Stimulated activated CD4-positive, alpha-beta T cell treated with anti-CD3 and anti-CD28 coated beads, TNF-alpha, amount 100 ng/mL, for 48 hours (primary cell): ENCODE measurements at places on chromosomes 2 and 18.

DNA sequence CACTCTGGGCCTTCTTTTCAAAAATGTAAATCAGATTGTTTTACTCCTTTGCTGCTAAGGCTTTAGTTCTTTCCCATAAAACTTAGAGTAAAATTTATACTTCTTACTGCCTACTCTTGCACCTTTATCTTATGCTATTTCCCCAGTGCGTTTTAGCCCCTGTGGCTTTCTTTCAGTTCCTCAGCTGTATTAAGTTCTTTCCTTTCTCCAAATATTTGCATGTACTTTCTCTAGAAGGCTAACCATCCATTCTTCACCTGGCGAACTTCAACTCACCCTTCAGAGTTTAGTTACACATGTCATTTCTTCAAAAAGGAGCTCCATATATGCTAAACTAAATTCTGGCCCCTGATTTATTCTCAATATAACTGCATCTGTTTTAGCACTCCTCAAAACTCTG, 160.7 kb downstream of the FSHR start:
- DNase-seq = no peak

DNA sequence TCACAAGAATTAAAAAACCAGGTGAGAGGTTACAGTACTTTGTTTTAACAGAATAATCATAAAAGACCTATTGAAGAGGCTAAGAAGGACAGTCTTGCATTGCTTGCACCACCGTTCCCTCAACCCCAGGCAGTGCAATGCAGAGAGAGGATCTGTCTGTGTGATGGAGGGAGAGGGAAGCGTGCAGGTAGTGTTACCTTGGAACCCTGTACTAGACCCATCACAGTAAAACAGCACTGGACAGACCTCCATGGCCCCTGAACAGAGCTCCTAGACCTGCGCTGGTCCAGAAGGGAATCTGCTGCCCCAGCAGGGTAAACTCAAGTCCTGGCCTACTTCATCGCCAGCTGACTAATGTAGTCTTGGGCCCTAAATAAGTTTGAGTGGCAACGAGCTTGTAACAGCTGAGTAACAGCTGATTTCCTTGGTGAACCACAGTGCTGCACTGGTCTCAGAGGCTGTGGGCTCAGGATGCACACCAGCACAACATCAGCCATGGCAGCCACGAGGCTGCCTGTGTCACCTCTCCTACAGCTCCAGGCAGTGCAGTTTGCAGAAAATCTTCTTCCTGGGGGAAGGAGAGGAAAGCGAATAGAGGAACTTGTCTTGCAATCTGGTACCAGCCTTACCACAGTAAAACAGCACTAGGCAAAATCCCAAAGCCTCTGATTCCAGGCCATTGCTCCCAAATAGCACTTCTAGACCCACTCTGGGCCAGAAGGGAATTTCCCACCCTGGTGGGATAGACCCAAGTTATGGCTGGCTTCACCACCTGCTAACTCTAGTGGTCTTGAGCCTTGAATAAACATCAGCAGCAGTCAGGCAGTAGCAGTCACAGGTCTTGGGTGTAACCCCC, 417.2 kb downstream of the CDH7 start:
- no peak for DNase-seq

DNA sequence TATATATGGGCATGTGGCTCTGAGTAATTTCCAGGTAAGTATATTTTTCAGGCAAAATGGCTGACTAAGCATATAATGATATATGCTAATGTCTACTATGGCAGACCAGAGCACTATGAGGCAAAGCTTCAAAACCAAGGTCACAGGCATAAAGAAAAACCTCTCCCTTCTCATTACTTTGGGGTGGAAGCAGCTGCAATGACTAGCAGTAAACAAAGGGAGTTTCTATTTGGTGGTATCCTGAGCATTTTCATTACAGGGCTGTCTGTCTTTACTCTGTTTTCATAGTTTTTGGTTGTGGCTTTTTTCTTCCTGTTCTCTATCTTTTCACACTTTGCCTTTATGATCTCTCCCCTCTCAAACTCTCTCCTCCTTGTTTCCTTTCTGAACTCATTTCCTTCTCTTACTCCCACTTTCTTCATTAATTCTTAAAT, 15.6 kb downstream of the PDE6D start:
- DNase-seq = no peak

- no peak for DNase-seq
These were observed 192.8 kb upstream of the PID1 start for GRCh38 chr2:229463841-229464346.

DNA sequence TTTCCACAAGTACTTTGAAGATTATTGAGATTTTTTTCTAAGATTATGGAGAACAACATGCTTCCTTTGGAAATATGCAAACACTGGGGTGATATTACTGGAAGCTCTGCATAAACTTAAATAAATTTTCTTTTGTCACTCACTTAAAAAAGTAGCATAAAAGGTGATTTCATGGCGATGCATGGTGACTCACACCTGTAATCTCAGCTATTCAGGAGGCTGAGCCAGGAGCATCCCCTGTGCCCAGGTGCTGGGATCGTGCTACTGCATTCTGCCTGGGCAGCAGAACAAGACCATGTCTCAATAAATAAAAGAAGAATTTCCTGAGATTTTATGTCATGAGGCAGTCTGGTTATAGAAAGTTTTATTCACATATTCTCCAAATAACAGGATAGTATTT, 679.1 kb upstream of the CDH2 start:
- no peak for DNase-seq

DNA sequence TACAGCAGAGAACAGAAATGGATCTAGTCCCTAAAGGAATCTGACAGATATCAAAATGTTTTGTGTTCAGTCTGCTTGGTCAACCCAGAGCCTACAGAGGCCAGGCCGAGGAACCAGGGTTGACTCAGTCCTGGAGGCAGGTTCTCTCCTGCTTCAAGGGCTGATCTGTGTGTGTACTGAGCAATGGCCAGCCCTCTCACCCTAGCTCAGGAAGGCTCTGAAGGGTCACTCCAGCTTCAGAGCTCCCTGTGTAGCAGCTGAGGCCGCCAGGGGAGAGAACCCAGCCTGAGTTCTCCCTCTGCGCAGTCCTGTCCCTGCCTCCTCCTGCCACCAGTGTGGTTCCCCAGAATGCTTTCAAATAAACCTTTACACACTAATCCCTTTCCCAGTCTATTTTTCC, 41.1 kb downstream of the NEURL3 start:
- no peak for DNase-seq

DNA sequence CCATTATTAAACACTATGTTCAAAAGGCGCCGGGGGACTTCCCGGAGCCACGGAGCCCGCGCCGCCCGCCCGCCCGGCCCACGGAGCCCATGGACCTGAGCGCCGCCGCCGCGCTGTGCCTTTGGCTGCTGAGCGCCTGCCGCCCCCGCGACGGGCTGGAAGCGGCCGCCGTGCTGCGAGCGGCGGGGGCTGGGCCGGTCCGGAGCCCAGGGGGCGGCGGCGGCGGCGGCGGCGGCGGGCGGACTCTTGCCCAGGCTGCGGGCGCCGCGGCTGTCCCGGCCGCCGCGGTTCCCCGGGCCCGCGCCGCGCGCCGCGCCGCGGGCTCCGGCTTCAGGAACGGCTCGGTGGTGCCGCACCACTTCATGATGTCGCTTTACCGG, 197 bp downstream of the GDF7 start:
- no peak for DNase-seq

GRCh38 chr18:3251249-3251962, 3.8 kb downstream of the MYL12A start:
- DNase-seq = no peak

DNA sequence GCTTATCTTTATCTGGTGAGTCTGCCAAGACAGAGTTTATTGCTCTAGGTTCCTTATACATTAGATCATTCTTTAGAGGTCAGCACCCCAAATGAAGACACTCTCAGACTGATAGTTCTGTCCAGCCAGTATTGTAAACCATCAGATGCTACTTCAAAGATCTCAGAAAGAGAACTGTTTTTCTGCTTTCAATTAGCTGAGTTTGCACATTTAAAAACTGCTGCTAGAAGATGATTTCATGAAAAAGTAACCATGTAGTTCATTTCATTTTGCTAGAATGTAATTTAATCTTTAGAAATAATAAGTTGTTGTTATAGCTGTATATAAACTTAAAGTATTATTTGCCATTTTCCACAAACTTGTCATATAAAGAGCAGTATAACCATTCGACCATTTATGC, 344.5 kb upstream of the ATP5MC3 start:
- no peak for DNase-seq

GRCh38 chr18:13280070-13280795, 61.7 kb downstream of the LDLRAD4 start:
- DNase-seq = no peak

DNA sequence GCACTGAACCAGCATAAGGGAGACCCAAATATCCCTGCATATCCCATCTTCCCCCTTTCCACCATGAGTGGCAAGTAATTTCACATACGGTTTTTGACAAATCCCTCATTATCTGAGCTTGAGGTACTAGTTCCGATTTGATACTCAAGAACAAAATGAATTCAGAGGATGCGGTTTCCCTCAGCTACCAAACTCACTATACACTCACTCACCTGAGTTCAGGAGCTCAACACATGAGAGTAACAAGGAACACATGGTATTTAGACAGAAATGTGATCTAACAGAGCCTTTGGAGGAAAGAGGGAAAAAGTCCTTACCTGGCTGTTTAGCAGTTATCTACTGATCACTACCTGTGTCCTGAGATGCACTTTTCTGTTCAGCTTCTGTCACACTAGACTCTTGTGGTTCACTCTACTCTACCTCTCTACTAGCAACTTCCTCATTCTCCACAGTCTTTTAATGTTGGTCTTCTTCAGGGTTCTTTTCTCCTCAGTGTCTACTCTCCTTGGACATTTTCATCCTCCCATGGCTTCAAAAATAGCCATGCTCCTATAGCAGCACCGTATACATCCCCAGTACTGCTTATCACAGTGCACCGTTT, 25.1 kb downstream of the ASXL2 start:
- DNase-seq = no peak

GRCh38 chr2:61658841-61659780, 121.0 kb upstream of the XPO1 start:
- no peak for DNase-seq

GRCh38 chr18:68714366-68714711, 569 bp downstream of the TMX3 start:
- no peak for DNase-seq

- no peak for DNase-seq
These were observed 113.8 kb upstream of the THSD7B start for GRCh38 chr2:136651456-136652010.

DNA sequence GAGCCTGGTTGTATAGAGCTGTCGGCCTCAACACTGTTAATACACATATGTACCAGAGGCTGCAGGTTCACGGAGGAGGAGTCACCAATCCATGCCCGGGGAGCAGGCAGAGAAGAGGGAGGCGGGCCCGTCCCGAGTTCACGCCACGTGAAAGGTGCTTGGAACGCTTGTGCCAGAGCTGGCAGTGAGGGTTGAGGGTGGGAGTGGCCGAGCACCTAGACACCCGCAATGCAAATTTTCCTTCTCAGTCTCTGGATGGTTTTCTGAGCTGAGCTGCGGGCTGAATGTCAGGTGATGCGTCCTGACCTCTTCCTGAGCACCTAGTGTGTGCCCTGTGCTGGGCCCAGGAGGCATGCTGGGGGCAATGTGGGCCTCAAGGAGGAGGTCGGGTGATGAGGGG, 52.2 kb downstream of the ODC1 start:
- no peak for DNase-seq

DNA sequence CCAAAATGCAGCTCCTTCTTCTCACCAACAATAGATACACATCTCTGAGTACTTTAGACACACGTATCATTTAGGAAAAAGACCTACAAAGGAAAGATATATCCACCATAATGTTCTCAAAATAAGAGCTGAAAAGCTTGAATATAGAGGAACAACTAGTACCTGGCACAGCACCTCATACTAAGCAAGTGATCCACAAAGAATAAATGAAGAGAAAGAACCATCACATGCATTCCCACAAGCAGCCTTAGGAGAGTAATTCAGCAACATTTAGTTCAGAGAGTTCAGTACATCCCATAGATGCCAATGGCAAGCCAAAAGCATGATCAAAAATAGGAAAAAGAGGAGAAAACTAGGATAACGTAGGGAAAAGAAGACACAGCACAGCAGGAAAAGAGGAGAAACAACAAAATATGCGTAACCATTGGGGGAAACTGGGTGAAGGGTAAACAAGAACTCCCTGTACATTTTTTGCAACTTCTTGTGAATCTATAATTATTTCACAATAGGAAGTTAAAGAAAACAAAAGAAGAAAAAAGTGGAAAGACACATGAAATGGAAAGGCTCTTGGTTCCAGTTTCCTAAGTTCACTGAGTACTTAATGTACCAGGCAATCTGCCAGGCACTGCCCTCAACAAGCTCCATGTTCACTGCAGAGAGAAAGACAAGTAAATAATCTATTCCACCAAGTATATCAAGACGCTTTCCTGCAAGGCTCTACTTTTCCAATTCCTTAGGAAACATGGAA, 22.3 kb downstream of the CLASP1 start:
- DNase-seq = no peak

GRCh38 chr18:13834496-13835015, 10.6 kb downstream of the MC5R start:
- no peak for DNase-seq

DNA sequence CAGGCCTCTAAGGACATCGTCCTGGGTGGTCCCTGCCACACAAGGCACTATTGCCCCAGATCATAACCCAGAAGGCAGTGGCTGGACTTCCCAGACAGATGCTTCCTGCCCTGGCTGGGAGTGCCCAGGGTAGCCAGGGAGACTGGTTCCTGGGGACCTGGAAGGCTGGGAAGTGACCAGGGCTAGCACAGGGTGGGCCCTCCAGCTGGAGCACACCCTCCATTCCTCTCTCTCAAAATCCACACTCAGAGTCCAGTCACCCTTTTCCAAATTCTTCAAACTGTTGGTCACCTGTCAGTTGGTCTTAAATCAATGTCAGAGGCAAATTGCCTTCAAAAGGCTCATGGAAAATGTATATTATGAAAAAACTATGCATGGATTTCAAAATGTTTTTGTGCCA, 11.6 kb upstream of the TUBB6 start:
- DNase-seq = no peak

- no peak for DNase-seq
These were observed 126.6 kb downstream of the TMEM131 start for GRCh38 chr2:97868986-97869721.

DNA sequence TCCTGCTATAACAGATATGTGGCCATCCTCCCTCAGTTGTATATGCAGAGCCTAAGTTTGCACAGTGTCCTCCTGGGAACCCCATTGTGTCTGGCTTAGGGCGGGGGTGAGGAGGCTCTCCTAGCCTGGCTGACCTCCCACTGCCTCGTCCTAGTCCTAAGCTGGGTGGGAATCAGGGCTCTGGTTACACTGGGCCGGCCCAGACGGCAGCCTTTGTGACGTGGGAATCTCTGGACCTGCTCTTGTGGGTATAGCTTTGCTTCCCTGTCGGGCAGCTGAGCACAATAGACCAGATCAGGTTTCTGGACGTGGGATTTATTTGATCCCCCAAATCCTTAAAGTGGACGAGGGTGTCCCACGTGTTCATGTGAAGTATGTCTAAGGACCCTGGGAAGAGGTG, 2.9 kb downstream of the ACKR3 start:
- no peak for DNase-seq

GRCh38 chr2:75099521-75099922, 99.8 kb downstream of the TACR1 start:
- no peak for DNase-seq

GRCh38 chr18:1751249-1751648, 820.1 kb downstream of the METTL4 start:
- DNase-seq = no peak
